ENCODE measurements at places on chromosomes 2 and 18.

GRCh38 chr2:29755829-29756228 lies 165.6 kb downstream of the ALK start:
- no peak for DNase-seq

DNA sequence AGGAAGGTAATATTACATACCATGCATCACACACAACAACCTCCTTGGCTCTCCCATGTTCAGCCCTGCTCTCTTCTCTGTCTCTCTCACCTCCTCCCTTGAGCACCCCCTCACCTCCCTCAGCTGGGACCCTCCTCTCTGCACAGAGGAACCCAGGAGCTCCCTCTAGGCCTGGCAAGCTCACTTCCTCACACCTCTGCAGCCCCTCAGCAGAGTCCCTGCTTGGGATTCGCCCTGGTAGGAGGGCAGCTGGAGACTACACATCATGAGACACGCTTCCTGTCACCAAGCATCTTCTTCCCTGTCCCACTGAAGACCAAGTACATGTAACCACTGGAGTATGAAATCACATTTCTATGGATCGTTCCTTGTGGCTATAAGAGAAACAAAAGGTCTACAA lies 51.0 kb downstream of the ADD2 start:
- no peak for DNase-seq

DNA sequence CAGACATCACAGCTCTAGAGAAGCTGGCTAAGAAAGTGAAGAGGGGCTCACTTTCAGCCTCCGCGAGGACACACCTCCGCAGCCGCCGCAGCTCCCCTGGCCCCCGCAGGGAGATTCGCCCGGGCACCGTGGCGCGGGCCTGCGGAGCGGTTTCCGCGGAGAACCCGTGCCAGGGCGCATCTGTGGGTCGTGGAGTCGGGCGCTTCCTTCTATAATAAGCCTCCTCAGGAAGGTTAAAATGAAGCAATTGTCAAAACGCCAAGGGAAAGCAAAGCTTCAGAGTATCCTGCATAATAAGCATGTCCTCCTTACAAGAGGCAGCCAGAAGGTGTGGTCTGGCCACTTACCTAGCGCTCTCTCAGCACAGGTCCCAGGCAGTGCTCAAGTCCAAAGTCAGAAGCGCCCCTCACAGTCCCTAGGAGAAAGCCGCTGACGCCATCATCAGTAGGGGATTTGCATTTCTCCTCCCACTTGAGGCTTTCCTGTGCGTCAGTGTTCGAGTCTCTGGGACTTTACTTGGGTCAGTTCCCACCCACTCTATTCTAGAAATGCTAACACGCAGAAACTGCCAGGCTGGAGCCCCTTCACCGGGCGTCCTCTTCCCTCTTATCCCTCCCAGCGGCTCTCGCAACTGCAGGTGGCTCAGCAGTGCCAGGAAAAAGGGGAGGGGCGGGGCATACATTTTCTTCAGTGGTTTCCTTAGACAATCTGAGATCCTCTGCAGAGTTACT lies at the start of gene STAT4:
STAT4 (minus strand) TSS at position 395 of the 731 bp plus-strand sequence. CDS start 2,791 bp downstream, outside the sequence.
- peak; percentile 59 for DNase-seq

- DNase-seq = no peak
These were observed 33.2 kb upstream of the YES1 start for GRCh38 chr18:845152-845819.

DNA sequence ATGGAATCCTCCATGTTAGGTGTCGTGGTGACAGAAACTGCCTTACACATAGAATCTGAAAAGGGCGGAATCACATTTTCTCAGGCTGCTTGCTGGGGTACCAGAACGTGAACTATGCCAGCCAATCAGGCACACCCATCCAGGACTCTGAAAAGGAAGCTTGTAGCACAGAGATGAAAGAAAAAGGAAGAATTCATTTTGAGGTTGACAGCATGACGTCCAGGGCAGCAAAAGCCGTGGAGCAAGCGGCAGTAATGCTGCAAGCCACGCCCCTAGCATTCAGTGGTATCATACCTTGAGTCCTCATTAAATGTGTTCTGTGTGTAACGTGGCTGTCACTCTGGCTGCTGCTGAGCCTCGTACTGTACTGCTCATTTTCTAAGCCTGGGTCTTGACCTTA lies 304.0 kb downstream of the DYSF start:
- DNase-seq = no peak

- DNase-seq = no peak
These were observed 7.6 kb downstream of the ITM2C start for GRCh38 chr2:230872151-230872967.

GRCh38 chr2:85438201-85439024 lies 19.9 kb downstream of the SH2D6 start:
- no peak for DNase-seq

DNA sequence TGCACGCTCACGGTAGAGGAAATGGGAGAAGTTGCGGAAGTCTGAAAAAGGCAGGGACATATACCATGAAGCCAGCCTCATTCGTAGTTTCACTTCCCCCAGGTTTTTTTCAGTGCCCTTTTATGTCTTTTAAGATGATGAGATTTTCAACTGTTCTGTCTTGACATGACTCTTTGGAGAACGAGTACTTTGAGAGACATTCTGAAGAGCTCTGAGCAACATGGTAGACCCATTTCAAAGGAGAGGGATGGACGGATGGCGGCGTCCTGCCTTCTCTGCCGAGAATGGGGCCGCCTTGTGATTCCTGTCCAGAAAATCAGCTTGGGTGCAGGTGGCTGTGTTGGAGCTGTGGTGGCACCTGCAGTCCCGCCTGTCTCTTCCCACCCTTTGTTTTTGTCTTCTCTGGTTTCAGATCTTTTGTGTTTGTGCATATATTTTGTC lies 41.7 kb downstream of the SH3BP4 start:
- no peak for DNase-seq

- no peak for DNase-seq
These were observed 21.6 kb downstream of the MERTK start for GRCh38 chr2:111919794-111920608.

DNA sequence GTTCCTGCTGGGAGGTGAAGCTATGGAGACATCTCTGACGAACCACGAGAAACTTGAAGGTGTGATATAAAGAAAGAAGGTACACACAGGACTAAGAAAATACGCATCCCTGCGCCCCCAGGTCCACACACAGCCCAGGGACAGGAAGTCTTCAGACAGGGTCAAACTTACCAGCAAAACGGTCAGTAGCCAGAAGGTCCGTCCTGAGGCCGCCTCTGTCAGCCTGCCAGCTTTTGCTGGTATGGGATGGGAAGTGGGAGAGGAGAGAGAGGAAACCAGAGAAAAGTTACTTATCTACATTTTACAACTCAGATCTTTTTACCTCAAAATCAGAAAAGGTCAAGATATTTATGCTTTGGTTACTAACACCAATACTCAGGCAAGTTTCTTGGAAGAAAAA lies 47.2 kb downstream of the HDLBP start:
- no peak for DNase-seq

GRCh38 chr2:111900859-111901258 lies 2.5 kb downstream of the MERTK start:
- no peak for DNase-seq

- DNase-seq = no peak
These were observed 366.4 kb upstream of the FSIP2 start for GRCh38 chr2:185372188-185372587.

DNA sequence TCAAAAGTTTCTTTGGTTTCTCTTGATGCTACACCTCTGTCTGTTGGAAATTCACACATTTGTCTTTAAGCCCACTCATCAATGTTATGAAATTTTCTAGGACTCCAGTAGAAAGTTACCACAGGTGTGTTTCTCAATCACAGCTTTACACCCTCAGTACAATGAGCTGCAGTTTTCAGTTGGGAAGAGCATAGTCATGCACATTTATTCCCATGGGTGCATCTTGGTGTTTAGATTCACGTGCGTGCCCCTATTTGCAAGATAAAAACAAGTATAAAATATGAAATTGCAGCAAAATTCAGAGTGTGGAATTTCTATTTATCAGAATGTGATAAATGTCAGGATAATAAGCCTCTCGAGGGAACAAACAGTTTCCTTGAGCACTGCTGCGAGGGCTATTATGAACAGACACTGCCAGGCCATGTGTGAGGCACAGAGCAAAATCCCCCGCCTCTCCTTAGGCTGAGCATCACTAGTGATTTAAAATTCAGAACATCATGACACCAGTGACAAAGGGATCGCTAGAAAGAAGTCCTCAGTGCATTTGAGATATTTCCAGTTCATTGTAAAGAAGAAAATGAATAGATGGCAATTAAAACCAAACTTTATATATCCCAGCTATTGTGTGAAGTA lies 512.2 kb upstream of the TCF4 start:
- DNase-seq = no peak

GRCh38 chr2:85326406-85327159 lies 1.2 kb downstream of the TGOLN2 start:
- DNase-seq = peak; percentile 75

DNA sequence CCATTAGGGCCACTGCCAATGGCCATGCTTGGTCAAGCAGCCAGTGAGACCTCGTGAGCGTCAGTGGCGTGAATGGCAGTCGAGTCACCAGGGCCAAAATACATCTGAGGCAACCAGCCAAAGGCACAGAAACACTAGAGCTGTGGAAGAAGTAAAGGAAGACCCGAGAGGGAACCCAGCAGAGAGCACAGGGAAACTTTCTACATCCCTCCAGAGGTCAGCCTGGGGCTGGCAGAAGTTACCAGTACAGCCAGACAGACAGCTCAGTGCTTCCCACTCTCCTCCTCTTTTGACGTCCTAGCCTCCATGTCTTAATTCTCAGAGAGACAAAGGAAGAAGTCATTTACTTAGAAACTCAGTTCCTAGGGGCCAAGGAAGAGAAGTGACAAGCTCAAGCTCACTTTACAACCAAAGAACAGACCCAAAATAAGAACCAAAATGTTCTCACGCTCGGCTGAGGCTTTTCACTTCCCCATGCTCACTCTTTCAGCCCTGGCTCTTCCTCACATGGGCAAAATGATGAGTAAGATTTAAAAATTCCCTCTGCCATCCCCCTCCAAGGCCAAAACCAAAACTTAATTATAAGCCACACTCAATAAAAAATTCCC lies 8.7 kb downstream of the CYRIA start:
- peak; percentile 85 for DNase-seq

- no peak for DNase-seq
These were observed 51.4 kb upstream of the RIOK3 start for GRCh38 chr18:23401400-23402347.

DNA sequence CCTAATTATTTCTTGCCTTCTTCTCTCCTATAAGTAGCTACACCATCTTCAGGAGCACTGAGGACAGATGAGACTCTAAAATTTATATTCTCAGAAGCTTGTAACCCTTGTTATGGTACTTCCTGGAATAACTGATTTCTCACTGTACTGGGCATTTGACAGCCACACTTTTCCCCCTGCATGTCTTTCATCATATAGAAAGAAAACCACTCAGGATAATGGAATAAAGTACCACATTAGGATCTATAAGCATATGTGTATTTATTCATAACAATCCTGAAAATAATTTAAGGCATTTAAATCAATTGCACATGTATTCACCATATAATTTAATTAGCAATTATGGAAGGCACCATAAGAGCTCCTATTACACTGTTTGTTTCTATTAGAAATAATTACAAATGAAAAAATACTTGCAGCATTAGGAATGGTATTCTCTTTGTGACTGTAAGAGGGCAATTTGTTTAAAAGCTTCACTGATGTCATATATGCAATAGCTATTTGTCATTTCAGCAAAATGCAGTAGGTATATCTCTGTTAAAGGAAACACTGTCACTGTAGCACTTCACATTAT lies 216.9 kb upstream of the FSHR start:
- DNase-seq = no peak

DNA sequence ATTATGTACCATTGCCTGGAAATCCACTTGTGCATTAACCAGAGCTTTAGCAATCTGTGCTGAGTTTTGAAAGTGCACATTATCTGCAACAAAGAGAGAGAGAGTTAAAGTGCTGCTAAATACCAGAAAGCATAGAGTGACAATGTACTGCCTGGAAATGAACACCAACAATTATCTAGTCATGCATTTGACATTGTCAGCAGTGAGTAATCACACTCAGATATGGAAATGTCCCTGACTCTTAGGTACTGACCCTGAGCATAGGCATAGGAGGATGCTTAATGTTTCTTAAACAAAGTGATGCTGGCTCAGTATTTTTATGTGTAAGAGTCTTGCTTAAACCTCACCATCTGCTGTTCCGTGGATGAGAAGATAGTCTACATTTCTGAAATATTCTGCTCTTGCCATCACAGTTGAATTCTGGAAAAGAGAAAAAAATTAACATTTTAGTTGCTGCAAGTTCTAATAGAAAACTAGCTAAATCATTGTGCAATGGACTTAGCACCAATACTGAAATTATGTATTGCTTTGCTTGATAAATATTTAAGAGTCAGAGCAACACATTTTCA lies 20.8 kb upstream of the GCG start:
- no peak for DNase-seq

All from GM12865 (cell line).